Lower leg skin (tissue), 4 donors: ENCODE measurements at places on chromosomes 7 and 10.

DNA sequence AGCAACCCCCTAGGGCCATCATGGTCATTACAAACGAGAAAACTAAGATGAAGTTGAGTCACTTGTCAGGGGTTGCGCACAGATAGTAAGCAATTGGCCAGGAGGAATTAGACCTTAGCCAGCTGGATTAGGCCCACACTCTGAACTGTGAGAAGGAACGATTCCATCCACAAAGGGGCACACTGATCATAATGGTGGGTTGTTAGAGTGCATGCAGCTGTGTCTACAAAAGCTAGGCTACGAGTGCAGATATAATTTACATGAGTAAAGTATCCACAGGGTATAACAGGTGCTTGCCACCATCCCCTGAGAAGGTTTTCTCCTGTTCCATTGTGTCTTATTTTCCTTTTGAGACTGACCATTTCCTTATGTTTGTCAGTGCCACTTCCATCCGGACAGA is 16.6 kb upstream of the FAM170B start:
- no peak for DNase-seq

DNA sequence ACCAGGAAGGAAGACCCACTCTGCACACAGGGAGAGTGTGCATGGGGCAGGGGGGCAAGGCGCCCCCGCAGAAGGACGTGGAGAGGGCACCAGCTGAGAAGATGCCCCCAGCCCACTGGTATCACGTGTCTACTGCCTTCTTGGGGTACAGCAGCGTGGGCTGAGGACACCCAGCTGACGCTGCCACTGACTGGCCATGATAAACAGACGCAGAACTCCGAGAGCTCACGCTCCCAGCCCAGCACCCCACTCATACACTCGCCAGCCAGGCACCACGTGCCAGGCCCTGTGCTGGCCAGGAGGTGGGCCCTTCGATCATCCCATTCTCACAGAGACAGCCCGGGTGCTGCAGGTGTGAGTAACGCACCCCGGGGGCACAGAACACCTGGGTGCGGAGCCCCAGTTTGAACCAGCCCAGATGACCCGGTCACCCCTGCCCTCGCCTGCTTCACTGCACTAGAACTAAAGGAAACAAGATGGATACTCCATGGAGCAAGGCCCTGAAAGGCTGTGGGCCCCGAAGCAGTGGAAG is 199.8 kb downstream of the MAD1L1 start:
- peak; percentile 70 for DNase-seq

DNA sequence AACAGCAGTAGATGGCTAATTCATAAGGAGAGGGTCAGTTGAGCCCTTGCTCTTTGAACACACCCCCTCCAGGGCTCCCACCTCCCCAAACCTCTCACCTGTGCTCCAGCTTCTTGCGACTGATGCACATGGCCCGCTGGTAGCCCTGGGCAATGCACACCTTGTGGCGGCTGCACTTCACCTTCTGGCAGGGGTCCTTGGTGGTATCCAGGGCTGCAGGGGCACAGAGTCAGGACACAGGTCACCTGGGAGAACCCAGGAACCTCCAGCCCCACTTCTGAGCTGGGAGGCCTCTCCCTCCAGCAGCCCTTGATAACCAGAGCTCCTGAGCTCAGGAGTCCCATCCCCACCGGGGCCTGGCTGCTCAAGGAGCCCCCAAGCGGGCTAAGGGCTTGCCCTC is 16.3 kb downstream of the SPOCK2 start:
- DNase-seq: no peak

GRCh38 chr7:68840991-68841390 is 757.3 kb upstream of the AUTS2 start:
- DNase-seq: no peak

GRCh38 chr7:97858221-97858620 is 14.0 kb downstream of the ASNS start:
- DNase-seq: no peak

GRCh38 chr10:79381804-79382221 is 34.5 kb downstream of the PPIF start:
- DNase-seq: peak; percentile 96

GRCh38 chr10:76937181-76937600 is 700.4 kb downstream of the KCNMA1 start:
- no peak for DNase-seq

GRCh38 chr7:85004402-85004801 is 182.5 kb downstream of the SEMA3D start:
- DNase-seq: no peak

DNA sequence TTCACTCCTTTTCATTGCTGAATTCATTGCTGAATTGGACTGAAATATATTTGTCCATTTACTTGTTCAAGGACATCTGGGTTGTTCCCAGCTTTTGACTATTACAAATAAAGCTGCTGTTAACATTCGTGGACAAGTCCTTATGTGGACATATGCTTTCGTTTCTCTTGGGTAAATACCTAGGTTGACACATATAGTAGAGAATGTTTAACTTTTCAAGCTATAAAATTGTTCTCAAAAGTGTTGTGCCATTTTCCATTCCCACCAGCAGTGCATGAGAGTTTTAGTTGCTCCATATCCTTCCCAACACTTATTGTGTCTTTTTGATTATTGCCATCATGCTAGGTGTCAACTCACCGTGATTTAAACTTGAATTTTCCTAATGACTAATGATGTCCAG is 17.5 kb upstream of the CPVL start:
- no peak for DNase-seq

GRCh38 chr10:84521013-84521412 is 192.6 kb downstream of the CCSER2 start:
- DNase-seq: no peak

DNA sequence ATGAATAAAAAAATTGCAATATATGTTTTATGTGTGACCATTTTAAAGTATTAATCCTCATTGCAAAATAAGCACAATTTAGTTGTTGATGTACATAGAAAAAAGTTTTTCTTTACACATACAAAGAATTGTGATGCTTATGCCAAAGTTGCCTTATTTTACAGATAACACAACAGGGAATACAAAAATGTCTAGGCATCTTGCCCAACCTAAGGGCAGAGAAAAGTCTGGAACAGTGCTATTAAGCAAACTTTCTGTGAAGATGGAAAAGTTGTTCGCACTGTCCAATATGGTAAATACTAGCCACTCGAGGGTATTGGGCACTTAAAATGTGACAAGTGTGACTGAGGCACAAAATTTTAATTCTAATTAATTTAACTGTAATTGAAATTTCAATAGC is 190.2 kb upstream of the HGF start:
- DNase-seq: no peak

- no peak for DNase-seq
Observed at GRCh38 chr7:45028138-45028919, 28.3 kb downstream of the CCM2 start.

GRCh38 chr7:124246262-124246863 is 213.5 kb upstream of the TMEM229A start:
- DNase-seq: no peak

GRCh38 chr7:92586403-92586802 is 3.8 kb downstream of the FAM133B start:
- no peak for DNase-seq

DNA sequence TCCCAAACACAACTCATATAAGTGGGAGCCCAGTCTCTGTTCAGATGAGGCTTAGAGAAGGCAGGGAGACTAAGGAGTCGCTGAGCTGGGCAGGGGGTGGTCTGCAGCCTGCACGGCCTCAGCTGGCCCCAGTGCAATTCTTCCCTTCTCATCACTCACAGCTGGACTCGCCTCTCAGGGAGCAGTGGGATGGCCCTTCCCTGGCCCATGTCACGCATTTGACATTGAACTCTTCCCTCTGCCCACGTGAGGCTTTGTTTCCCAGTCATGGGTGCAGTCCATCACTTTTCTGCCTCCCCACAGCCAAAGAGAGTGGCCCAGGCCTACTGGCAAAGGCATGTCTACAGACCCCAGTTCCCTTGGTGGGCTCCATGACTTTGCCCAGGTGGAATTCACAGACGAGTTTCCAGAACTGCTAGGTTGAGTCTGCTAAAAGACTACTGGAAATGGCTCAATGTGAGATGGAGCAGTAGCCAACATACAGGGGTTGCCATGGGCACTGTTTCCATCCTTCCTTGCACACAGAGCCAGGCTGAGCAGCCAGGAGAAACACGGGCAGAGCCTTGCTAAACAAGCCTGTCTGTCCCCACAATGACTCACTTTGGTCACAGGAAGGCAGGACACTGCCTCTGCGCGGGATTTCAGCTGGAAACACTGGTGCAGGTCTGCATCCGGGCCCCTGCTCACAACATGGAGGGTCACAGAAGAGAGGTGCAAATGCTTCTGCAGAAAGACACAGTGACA is 90.1 kb downstream of the OAT start:
- no peak for DNase-seq

DNA sequence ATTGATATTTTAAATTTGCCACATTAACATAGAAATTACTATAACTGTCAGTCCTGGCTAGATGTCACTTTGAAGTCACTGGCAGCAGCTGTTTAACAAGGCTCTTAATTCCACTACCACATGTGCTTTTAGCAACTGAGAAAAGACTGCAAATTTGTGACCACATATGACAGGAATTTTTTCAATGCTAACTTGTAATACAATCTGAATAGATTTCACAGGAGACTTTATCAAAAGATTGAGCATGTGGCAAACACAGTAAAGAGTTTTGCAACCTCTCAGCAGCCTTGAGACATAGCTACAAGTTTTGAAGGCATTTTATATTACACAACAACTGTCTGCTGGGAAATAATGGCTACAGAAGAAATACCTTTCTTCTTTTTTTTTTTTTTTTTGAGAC is 73.0 kb downstream of the MICU1 start:
- no peak for DNase-seq

DNA sequence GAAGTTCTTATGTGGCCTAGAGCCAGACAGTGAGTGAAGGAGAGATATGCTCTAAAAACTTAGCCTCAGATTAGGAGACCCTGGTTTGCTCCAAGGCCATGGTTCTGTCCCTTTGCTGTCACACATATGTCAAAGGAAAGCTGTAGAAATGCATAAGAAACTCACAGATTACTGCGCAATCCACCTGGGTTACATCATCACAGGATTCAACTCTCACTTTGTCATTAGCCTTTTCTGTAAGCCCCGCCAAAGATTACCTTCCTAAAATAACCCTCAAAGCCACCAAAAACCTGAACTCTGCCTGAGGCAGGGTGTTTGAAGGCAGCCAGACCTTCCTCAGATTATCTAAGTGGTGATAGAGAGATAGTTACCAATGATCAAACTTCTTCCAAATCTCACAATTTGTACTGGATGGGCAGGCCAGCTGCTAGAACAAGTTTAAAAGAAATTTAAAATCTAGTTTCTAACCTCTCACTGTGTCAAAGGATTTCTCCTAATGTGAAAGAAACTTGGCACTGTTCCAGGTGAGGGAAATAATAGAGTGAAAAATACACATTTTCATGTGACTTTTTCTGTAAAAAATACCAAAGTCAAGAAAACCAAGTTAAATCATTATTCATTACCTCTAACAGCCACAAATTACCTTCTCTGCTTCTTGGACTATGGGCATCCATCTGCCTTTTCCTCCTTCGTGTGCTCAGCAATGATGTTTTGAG is 567.2 kb downstream of the SUGCT start:
- no peak for DNase-seq

DNA sequence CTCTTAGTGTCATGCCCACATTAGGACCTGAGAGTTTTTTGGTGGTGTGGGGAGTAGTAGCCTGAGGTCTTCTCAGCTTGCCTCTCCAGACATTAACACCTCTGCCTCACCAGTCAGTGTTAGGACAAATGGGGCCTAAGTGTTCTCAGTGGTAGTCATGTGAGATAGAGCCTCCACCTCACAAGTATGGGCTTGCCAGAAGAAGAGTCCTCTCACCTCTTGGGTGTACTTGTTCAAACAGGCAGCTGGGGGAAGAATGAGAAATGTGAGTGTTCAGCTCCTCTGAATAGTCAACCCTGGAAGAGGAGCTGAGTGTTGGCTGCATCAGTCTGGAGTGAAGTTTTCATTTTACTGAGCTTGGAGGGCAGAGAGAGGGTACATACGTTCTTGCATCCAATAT is 464.6 kb downstream of the POM121L12 start:
- no peak for DNase-seq

- no peak for DNase-seq
Observed at GRCh38 chr7:35685781-35686180, 9.2 kb downstream of the HERPUD2 start.

DNA sequence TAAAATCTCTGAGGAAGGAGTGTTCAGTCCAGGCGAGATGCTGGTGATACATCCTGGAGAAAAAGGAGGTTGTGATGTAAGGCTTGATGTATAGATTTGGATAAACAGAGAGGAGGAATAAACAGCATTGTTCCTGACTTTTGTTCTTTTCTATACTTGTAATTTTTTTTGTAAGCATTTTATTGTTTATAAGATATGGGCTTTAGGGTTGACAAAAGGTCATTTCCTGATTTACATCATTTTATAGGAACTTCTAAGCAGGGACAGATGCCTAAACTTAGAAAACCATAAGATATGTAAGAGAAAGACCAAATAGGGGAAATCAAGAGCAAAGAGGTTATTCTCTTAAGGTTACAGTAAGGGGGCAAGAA is 16.7 kb upstream of the SLC26A4 start:
- no peak for DNase-seq

- DNase-seq: no peak
Observed at GRCh38 chr7:82965088-82966036, 197.3 kb downstream of the PCLO start.

- peak; percentile 46 for DNase-seq
Observed at GRCh38 chr10:49768731-49769130, 6.6 kb upstream of the OGDHL start.

- DNase-seq: no peak
Observed at GRCh38 chr10:7123774-7124173, 287.1 kb downstream of the SFMBT2 start.

- no peak for DNase-seq
Observed at GRCh38 chr7:35780070-35780469, 20.8 kb upstream of the SEPTIN7 start.

DNA sequence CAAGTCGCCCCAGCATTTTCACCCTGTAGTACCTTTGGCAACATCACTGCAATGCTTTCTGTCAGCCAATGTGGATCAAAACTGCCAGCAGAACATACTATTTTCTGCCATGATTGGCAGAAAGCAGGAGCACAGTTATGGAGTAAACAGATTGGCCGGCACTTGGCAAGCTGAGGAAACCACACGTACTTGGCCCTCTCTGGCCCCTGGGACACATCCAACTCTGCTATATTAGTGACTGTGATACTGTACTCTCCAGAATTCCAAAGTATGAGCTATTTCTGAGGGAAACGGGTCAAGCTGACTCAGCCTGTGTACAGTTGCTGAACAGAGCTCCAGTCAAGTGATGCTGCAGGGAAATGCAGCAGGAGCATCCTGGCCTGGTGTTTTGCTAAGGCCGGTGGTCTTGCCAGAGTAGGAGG is 39.8 kb upstream of the LANCL2 start:
- no peak for DNase-seq

DNA sequence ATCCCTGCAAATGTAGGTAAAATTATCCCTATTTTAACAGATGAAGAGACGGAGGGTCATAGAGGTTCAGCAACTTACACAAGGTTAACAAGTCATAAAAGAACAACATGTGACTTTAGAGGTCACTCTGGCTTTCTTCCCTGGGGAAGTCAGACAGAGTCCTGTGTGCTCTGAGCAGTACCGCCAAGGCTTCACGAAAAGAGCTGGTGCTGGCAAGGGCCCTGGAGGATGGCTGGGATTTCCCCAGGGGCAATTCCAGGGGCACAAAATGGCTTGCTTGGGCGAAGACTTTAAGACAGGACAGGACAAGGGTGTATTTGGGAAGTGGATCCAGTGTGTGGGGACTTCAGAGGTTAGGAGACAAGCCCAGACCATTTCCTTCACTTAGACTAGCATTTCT is 144.1 kb downstream of the PIP4K2A start:
- no peak for DNase-seq

GRCh38 chr7:91973639-91974038 is 33.0 kb downstream of the AKAP9 start:
- no peak for DNase-seq

- DNase-seq: no peak
Observed at GRCh38 chr10:14449293-14449815, 118.6 kb upstream of the FRMD4A start.
